ENCODE measurements at places on chromosomes 13 and 19.

DNA sequence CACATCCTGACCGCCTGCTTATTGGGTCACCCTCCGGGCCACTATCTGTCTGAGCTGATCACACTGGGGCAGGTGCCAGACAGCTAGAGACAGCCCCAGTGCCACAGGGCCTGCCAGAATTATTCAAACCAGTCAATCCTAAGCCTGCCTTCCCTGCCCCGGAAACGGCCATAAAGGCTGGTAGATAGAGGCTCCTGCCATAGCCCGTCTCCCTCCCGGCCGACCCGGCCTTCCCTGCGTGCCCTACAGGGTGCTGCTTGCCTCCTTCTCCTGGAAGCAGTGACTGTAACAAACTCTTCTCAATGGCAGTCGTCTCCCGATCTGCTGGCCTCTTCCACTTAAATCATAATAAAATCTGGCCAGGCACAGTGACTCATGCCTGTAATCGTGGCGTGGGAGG, 158.6 kb upstream of the SOX1 start:
- H3K27ac ChIP-seq = no peak overlapping the region
- H3K4me1 ChIP-seq = no peaks in the 10 kb centered on the region
- H3K27me3 ChIP-seq = no peaks in the 10 kb centered on the region
- no peak for DNase-seq
- H3K36me3 ChIP-seq = no peaks in the 10 kb centered on the region

DNA sequence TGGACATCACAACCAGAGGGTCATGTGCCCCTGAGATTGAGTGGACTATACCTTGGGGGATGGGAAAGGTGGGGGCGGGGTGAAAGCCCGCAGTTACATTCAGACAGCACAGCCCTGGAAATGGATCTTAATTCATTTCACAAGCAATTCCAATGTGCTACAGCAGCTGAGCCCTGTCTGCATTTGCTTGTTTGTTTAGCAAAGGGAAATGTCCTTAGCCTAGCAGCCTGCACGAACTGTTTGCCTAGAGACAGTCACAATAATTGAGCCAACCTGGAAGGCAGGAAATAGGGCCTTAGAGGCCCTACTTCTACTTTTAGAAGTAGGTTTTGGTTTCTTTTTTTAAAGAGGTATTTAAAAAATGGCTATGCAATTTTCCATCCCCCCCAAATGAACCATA, 177.3 kb upstream of the KL start:
- peak; percentile 20 for DNase-seq
- H3K27me3 ChIP-seq = no peaks in the 10 kb centered on the region
- H3K4me1 ChIP-seq = peaks cover 12% of the 10 kb centered on the region
- H3K4me3 ChIP-seq = no peak overlapping the region
- peaks cover under 1% of the 10 kb centered on the region for H3K36me3 ChIP-seq
- peak overlapping the region; percentile 24 for H3K27ac ChIP-seq

DNA sequence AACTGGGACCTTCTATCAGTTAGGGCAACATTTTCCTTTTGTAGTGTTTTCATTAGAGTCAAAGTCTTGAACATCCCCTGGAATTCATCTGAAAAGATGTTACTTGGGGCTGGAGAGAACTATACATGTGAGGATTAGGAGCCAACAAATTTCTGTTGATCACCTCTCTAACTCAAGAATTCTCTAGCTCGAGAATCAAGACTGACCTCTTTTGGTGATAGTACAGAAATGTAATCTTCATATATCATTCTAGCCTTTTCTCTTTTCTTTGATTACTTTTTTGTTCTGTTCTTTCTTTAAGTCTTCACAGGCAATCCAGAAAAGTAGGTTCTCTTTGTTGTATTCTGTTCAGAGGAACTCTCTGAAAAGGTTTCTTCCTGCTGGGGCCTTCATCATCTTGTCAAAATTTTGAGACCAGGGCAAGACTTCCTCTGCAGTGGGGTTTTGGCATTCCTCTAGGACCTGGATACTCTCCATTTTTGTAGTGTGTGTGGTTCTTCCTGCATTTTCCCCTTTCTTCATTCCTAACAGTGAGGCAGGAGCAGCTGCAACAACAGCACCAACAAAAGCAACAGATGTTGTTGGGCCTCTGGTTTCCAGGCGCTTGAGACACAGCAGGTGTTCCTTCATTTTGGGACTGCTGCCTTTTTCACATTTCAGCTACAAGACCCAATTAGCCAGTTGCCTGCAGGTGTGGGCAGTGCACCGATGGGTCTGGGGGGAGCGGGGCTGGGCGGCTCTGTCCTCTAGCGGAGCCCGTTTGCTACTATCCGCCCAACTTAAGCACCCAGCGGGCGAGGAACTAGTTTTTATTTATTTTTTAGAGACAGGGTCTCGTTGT, 26.2 kb downstream of the ELF1 start:
- peaks cover 23% of the 10 kb centered on the region for H3K36me3 ChIP-seq
- peak overlapping the region; percentile 82 for H3K27ac ChIP-seq
- DNase-seq = no peak
- no peak overlapping the region for H3K4me3 ChIP-seq

- no peak for DNase-seq
- H3K27ac ChIP-seq = no peak overlapping the region
- H3K27me3 ChIP-seq = no peaks in the 10 kb centered on the region
- H3K4me3 ChIP-seq = no peak overlapping the region
- H3K36me3 ChIP-seq = peaks cover 21% of the 10 kb centered on the region
Measured at GRCh38 chr13:43085545-43085944, 62.2 kb downstream of the DNAJC15 start.

- H3K4me3 ChIP-seq = no peak overlapping the region
- no peaks in the 10 kb centered on the region for H3K36me3 ChIP-seq
- DNase-seq = no peak
Measured at GRCh38 chr13:103308667-103309066, 242.4 kb upstream of the SLC10A2 start.

DNA sequence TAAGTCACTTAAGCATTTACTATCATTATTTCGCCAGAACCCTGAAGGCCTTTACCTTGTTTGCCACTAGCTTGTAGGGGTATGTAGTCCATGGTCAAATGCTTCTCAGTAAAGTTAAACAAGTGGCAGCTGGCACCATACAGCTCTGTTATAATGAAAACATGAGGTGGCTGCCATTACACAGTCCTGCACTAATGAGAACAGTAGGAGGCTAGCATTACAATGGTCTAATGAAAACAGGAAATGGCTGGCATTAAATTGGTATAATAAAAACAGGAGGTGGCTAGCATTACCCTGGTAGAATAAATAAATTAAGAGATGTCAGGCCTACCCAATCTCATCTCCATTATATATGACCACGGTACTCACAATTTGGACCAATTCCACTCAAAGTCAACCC, 107.5 kb downstream of the PCDH17 start:
- H3K4me3 ChIP-seq = no peak overlapping the region
- DNase-seq = no peak
- no peaks in the 10 kb centered on the region for H3K36me3 ChIP-seq

GRCh38 chr19:17841810-17842662, 5.7 kb downstream of the JAK3 start:
- no peak overlapping the region for H3K27ac ChIP-seq
- H3K27me3 ChIP-seq = no peaks in the 10 kb centered on the region
- H3K36me3 ChIP-seq = peaks cover 71% of the 10 kb centered on the region
- no peak overlapping the region for H3K4me3 ChIP-seq
- H3K4me1 ChIP-seq = peaks cover 39% of the 10 kb centered on the region
- DNase-seq = peak; percentile 84

DNA sequence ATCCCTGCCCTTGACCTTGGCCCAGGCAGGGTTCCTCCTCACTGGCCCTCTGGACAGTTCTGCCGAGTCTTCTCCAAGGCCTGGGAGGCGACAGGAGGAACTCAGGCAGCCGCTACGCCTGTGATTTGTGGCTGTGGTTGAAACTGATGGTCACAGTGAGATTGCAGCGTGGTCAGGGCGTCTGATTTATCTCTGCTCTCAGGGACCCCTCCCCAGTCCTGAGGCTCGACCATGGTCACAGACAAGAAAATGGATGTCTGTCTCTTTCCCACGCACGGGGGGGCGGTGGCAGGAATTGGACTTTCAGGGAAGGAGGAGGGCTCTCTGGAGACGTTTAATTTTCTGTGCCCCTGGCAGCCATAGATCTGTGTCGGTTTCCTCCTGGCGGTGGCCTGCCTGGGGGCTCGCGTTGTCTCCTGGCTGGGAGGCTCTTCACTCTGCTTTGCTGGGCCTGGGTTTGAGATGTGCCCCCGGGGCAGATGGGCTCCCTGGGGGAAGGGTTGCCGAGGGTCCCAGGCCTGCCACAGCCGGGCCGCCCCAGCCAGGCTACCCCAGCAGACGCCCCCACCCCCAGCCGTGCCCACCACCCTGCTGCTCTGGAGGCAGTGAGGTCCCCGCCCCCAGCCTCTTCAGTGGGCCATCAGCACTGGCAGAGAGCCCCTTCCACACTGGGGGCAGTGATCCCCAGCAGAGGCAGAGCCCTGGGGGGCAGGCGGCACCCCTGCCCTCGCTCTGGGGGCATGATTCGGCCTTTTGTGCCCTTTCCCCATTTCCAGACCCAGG, 167.4 kb downstream of the KDM4B start:
- no peak overlapping the region for H3K27ac ChIP-seq
- peaks cover 43% of the 10 kb centered on the region for H3K4me1 ChIP-seq
- H3K4me3 ChIP-seq = no peak overlapping the region
- H3K27me3 ChIP-seq = no peaks in the 10 kb centered on the region
- DNase-seq = no peak
- H3K36me3 ChIP-seq = peaks cover 68% of the 10 kb centered on the region

- no peak overlapping the region for H3K4me3 ChIP-seq
- H3K4me1 ChIP-seq = no peaks in the 10 kb centered on the region
- no peak overlapping the region for H3K27ac ChIP-seq
- H3K36me3 ChIP-seq = no peaks in the 10 kb centered on the region
Measured at GRCh38 chr13:111926501-111927180, 140.3 kb upstream of the SOX1 start.

GRCh38 chr19:38062959-38063761, 156.2 kb downstream of the SIPA1L3 start:
- H3K36me3 ChIP-seq = no peaks in the 10 kb centered on the region
- no peaks in the 10 kb centered on the region for H3K27me3 ChIP-seq

GRCh38 chr13:20311596-20311995, 79.5 kb upstream of the GJB6 start:
- DNase-seq = no peak
- no peaks in the 10 kb centered on the region for H3K4me1 ChIP-seq
- H3K27me3 ChIP-seq = peaks cover 2% of the 10 kb centered on the region
- H3K4me3 ChIP-seq = no peak overlapping the region
- H3K36me3 ChIP-seq = no peaks in the 10 kb centered on the region

- no peak for DNase-seq
- no peaks in the 10 kb centered on the region for H3K27me3 ChIP-seq
- no peak overlapping the region for H3K27ac ChIP-seq
Measured at GRCh38 chr13:36530861-36531590, 98.7 kb downstream of the CCNA1 start.

GRCh38 chr13:43397111-43397510, 373.7 kb downstream of the DNAJC15 start:
- H3K4me3 ChIP-seq = no peak overlapping the region
- no peak overlapping the region for H3K27ac ChIP-seq
- no peaks in the 10 kb centered on the region for H3K36me3 ChIP-seq
- DNase-seq = no peak

GRCh38 chr13:21308906-21309305, 132.4 kb downstream of the MRPL57 start:
- H3K4me1 ChIP-seq = peaks cover 13% of the 10 kb centered on the region
- no peak for DNase-seq
- H3K36me3 ChIP-seq = peaks cover 5% of the 10 kb centered on the region
- H3K27ac ChIP-seq = no peak overlapping the region
- H3K27me3 ChIP-seq = no peaks in the 10 kb centered on the region
- no peak overlapping the region for H3K4me3 ChIP-seq

DNA sequence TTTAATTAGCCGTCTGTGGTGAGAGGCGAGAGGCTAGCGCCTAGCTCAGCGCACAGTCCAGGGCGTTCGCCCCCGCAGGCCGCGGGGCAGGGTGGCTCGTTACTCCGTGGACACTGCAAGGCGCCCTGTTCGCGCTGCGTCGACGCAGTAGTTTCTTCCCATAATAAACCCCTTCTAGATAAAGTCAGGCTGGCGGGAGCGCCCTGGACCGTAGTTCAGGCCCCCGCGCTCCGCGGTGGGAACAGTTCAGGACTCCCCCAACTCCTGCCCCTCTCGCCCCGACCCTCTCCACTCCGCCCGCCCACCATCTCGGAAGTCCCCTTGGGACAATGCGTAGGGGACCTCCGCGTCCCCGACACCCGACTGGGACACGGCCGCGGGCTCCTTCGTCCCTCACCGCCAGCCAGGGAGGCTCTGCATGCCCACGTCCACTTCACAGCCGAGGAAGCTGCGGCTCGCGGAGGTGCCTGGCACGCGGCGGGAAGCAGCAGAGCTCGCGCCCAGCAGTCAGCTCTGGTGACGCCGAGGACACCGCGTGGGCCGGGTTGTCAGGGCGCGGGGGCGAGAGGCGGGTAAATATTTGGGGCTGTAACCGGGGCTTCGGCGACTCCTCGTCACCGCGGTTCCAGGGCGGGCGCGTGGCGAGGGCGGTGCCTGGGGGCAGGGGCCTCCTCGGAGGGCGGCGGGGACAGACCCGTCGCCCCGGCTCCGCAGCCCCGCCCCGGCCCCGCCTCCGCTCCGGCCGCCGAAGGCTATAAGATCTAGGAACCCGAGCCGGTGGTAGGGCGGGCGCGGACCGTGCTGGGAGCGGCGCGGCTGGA, at the start of gene RGCC:
Gene RGCC, plus strand, starts transcription at position 783 of the 821 bp plus-strand sequence. CDS start 158 bp downstream, outside the sequence.
- H3K27me3 ChIP-seq = peaks cover 4% of the 10 kb centered on the region
- H3K36me3 ChIP-seq = peaks cover 33% of the 10 kb centered on the region
- peaks cover 42% of the 10 kb centered on the region for H3K4me1 ChIP-seq
- peak; percentile 97 for DNase-seq
- H3K4me3 ChIP-seq = peak within 1 kb of the TSS; percentile 80
- H3K27ac ChIP-seq = peak within 1 kb of the TSS; percentile 96

DNA sequence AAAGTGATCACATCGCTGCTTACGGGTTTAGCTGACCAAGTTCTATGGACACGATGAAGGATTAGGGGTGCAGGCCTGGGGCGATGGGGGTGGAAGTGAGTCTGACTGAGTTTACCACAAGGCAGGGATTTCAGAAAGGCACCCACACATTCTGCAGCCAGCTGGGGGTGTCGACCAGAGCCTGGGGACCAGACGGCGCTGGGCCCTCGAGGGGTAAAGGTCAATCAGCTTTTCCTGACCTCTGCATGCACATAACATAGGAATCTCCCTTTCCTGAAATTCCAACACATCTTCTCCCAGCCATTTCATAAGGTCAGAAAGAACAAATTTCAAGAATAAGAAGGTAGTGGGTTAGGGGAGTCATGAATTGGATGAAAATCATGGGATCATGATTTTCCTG, 92.0 kb downstream of the ZNF536 start:
- H3K27ac ChIP-seq = no peak overlapping the region
- no peaks in the 10 kb centered on the region for H3K36me3 ChIP-seq
- H3K4me1 ChIP-seq = no peaks in the 10 kb centered on the region
- no peak overlapping the region for H3K4me3 ChIP-seq
- no peak for DNase-seq
- H3K27me3 ChIP-seq = no peaks in the 10 kb centered on the region

All from activated CD8-positive, alpha-beta T cell treated with anti-CD3 and anti-CD28 coated beads for 36 hours (primary cell).